Central memory CD4-positive, alpha-beta T cell (primary cell): ENCODE measurements at places on chromosomes 5 and 9.

DNA sequence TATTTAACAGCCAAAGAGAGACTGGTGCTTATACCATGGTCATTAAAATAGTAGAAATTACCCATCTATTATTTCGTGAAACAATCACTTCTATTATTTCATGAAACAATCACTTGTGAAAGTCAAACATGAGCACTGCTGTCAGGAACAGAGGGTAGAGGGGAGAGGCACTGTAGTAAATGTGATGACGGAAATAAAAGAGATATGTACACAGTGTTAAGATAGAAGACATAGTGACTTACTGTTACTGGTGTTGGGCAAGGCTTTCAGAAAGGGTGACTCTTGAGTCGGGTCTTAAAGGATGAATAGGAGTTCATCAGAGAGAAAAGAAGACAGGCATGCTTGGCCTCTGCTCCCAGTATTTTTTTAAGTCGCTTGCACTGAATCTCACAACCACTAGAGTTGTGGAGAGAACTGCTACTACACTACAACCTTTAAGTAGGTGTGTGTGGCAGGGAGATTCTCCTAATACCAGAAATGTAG lies 162.6 kb upstream of the GNA14 start:
- no peak for DNase-seq

DNA sequence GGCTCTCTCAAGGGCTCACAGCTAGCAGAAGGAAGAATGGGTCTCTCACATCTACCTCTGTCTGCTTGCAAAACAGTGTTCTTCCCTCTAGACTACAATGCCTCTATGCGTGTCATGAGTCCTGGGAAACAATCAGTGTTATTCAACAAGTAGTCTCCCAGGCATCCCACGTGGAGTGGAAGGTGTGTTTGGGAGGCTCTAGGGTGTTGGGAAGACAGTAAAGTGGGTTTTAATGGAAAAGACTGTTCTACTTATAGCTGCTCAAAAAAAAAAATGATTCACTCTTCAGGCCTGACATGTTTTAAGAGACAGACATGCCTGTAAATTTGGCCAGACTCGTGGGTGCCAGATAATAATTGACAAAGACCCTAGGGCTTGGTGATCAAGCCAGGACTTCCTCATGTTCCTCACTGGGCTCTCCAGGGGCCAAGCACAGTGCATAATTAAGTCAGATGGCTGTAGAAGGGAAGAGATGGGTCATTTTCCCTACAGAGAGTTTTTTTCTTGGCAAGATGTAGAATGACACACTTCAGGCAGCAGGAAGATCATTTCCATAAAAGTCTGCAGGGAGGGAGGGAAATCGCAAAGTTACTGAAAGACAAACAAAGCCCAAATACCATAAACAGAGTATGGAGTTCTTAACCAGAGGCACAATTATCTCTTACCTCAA lies 246.4 kb downstream of the ACTL7B start:
- DNase-seq = no peak

DNA sequence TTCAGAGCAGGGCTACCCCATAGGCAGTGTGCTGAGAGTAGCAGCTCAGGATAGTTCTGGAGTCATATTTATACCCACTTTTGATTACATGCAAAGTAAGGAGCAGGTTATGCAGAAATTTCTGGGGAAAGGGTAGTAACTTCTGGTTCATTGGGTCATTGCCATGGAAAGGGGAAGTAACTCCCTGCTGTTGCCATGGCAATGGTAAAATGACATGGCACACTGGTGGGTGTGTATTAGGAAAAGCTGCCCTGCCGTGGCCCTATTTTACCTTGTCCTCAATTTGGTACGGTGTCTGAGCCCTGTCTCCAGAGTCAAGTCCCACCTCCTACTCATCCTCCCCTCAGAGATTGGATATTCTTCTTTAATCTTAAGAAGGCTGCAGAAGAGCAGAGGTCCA lies 526.7 kb upstream of the TYRP1 start:
- no peak for DNase-seq

DNA sequence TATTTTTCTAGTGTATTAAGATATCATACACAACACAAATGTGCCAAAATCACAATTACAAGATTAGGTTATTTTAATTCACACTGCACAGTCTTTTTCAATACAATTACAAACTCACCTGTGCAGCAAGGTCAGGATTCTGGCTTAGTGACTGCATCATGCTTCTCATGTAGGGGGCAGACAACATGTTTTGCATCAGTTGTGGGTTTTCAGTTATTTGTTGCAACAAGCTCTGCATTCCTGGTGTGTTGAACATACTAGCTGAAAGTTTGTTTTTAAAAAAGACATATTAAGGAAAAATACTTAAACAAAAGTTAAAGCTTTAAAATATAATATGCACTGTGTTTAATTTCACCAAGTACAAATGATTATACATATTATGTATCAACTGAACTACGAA lies 38.7 kb downstream of the UBQLN1 start:
- DNase-seq = no peak

GRCh38 chr5:172501708-172502320 lies 47.5 kb upstream of the SH3PXD2B start:
- DNase-seq = no peak

- no peak for DNase-seq
These were observed 356.6 kb upstream of the C9orf72 start for GRCh38 chr9:27929841-27930240.

GRCh38 chr9:91711755-91712601 lies 238.1 kb downstream of the ROR2 start:
- peak; percentile 50 for DNase-seq

GRCh38 chr5:78644741-78645300 lies 3.8 kb downstream of the LHFPL2 start:
- no peak for DNase-seq

GRCh38 chr5:171162596-171162995 lies 146.5 kb upstream of the TLX3 start:
- DNase-seq = no peak

GRCh38 chr5:102654559-102655349 lies 100.4 kb upstream of the PAM start:
- no peak for DNase-seq

DNA sequence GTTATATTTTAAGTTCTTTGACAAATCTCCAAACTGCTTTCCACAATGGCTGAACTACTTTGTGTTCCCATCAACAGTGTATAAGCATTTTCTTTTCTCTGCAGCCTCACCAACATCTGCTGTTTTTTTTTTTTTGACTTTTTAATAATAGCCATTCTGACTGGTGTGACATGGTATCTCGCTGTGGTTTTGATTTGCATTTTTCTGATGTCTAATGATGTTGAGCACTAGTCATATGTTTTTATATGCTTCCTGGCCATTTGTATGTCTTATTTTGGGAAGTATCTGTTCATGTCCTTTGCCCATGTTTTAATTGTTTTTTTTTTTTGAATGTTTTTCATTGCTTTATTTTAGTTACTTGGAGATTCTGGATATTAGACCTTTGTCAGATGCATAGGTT lies 196.6 kb downstream of the PLK2 start:
- no peak for DNase-seq
